MCF 10A (cell line): ENCODE measurements at places on chromosomes 4 and X. TPM values are rescaled to one million over a fixed set of nuclear protein-coding genes. Genes with fewer than 3 reads are reported as not detected.

DOCK11 gene
- total RNA-seq: 1.9 and 3.1 TPM in 2 replicates

DNA sequence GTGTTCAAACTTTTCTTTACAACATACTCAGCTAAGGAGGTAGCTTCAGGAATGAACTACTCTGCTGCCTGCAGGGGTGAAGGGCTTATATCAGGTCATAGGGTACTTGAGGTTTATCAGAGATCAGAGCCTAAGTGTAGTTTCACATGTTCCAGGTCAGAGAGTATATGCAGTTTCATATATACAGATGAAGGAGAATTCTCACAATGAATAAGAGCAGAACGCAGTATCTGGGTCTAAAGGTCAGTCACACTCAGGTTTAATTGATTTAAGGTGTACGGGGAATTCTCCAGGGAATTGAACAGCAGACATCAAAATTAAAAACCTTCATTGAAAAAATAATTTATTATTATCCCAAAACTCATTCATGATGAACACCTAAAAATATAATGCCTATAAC is 700.6 kb downstream of the TECRL start:
- no peaks in the 10 kb centered on the region for H3K4me1 ChIP-seq
- DNase-seq: no peak
- no peak overlapping the region for H3K4me3 ChIP-seq
- no peak overlapping the region for H3K27ac ChIP-seq
- H3K36me3 ChIP-seq: peaks cover under 1% of the 10 kb centered on the region
- no peaks in the 10 kb centered on the region for H3K27me3 ChIP-seq

TCEAL2 gene
- total RNA-seq: not detected in 2 replicates

CT45A2 gene
- not detected in 2 replicates for total RNA-seq

MAGEA4 gene
- not detected in 2 replicates for total RNA-seq

DNA sequence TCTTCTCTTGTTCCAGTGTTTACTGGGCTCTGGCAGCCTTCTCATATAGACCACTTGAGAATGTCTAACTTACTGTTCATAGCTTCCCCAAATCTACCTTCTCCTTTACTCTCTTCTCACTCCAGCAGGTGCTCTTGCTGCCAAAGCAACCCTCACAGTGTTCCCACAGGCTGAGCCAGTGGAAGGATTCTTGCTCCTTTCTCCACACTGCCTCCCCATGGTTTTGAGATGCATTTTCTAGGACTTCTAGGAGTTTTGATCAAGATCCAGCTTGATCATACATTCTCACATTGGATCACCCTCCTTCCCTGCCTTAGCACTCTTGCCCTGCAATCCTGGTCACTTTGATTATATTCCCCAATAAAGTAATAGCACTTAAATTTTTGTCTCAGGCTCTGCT is 230.8 kb downstream of the TMEM47 start:
- DNase-seq: peak; percentile 14
- no peak overlapping the region for H3K27ac ChIP-seq
- no peak overlapping the region for H3K4me3 ChIP-seq
- H3K4me1 ChIP-seq: no peaks in the 10 kb centered on the region

UGT8 gene
- total RNA-seq: 2.2 and 2.6 TPM in 2 replicates

GRCh38 chr4:164876700-164877324 is at the start of gene APELA:
Gene APELA (plus strand): TSS chr4:164877178. CDS start chr4:164877332, 154 bp downstream.
- no peak within 1 kb of the TSS for H3K4me3 ChIP-seq
- no peak for DNase-seq
- no peak within 1 kb of the TSS for H3K27ac ChIP-seq
- H3K36me3 ChIP-seq: no peaks in the 10 kb centered on the region

- H3K4me1 ChIP-seq: no peaks in the 10 kb centered on the region
- DNase-seq: no peak
- no peaks in the 10 kb centered on the region for H3K27me3 ChIP-seq
- no peak overlapping the region for H3K4me3 ChIP-seq
- no peak overlapping the region for H3K27ac ChIP-seq
Measured at GRCh38 chr4:4950561-4951290, 68.5 kb downstream of the CYTL1 start.

DNA sequence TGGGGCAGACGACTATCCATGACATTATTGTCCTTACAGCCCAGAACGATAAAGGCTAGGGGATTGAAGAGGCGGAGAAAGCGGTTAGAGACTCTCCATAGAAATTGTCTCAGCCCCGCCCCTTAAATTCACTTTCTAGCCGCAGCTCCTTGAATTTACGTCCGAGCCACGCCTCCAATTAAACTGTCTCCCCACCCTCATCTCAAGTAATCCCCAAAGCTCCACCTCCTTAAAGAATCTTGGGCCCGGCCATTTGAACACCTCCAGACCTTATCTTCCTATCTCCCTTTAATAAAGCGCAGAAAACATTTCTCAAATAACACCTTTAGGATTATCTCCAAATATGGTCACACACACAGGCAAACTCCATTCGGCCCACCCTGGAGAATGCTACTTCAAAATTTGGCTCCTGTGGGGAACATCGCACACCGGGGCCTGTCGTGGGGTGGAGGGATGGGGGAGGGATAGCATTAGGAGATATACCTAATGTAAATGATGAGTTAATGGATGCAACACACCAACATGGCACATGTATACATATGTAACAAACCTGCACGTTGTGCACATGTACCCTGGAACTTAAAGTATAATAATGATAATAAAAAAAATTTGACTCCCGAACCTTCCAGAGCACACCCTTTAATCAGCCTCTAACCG is 7.2 kb upstream of the MAGIX start:
- H3K36me3 ChIP-seq: peaks cover 7% of the 10 kb centered on the region
- H3K27ac ChIP-seq: peak overlapping the region; percentile 99
- peaks cover 7% of the 10 kb centered on the region for H3K4me1 ChIP-seq
- no peaks in the 10 kb centered on the region for H3K27me3 ChIP-seq

ATP1B4 gene
- total RNA-seq: not detected in 2 replicates

GRCh38 chrX:13223868-13224567 is 95.8 kb downstream of the ATXN3L start:
- H3K27me3 ChIP-seq: peaks cover 20% of the 10 kb centered on the region
- DNase-seq: peak; percentile 95
- no peaks in the 10 kb centered on the region for H3K36me3 ChIP-seq
- H3K4me1 ChIP-seq: peaks cover 16% of the 10 kb centered on the region
- H3K27ac ChIP-seq: peak overlapping the region; percentile 67

NIPAL1 gene
- total RNA-seq: 6.8 and 10.0 TPM in 2 replicates

DNA sequence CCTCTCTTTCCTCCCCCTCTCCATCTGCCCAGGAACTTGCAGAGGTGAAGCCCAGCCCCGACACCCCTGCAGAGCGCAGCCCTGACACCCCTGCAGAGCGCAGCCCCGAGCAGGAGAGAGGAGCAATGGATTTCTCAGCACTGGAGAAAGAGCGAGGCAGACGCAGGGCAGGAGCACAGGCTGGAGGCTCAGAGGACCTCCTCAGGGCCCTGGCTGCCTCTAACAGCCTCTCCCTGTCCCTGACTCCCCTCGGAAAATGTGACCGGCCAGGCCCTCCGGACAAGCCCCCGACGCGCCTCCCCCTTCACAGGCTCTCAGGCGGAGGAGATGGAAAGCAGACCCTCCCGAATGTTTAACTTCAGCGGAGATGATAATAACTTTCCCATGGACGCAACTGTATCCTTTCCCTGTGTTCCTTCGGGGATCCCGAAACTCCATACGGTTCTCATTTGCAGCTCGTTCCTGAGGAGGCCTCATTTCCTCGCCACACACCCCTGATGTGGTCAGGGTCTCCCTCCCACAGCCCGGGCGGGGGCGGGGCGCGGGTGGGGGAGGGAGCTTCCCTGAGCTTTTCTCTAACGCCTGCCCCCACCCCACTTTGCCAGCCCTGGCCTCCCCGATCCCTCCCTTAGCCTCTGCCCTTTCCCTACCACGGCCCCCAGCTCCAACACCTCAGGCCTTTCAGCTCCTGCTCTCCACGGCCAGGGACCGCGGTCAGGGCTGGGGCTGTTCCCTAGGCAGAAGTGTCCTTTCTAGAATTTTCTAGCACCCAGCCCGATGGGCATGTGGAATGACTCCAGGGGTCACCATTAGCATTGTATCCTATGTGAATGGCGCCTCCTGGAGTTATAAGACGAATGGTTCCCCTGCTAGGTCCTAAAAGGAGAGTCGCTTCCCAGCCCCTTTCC is 201.1 kb upstream of the BCOR start:
- H3K27me3 ChIP-seq: peaks cover 86% of the 10 kb centered on the region
- H3K4me1 ChIP-seq: no peaks in the 10 kb centered on the region
- no peaks in the 10 kb centered on the region for H3K36me3 ChIP-seq
- DNase-seq: no peak

GRCh38 chrX:115363897-115364296 is 74.4 kb downstream of the LUZP4 start:
- H3K27me3 ChIP-seq: peaks cover 68% of the 10 kb centered on the region
- DNase-seq: no peak
- no peaks in the 10 kb centered on the region for H3K4me1 ChIP-seq
- no peak overlapping the region for H3K27ac ChIP-seq
- no peak overlapping the region for H3K4me3 ChIP-seq

BRS3 gene
- total RNA-seq: not detected in 2 replicates
